ENCODE measurements at places on chromosomes 4 and X.

DNA sequence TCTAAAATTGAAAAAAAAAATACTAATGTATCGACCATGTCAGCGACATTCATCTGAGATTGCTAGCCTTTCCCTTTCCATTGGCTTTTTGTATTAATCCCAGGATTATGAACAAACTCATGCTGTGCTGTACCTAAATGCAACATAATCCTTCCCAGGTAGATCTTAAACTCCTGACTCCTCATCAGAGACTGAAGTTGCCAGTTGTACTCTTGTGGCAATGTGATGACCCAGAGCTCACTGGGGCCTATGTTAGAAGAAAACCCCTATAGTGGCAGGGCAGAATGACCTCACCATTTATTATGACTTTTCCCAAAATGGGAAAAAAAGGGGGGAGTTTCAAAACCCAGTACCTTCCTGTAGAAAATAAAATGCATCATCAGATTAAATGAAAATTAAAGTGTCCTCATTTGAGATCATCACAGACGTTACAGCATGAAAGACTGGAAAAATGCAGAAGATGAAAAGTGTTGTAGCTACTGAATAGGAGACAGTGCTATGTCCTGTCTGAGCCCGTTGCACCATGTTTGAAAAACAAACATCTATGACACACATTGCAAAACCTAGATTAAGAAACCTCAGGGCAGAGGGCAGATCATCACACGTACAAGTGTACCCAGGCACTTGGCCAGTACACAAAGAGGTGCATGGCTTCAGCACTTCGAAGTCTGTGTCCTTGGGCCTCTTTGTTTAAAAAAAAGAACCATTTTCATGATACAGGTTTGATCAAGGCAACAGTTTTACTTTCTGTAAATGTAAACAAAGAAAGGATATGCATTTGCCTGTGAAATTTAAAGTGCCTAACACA, 6.8 kb upstream of the ACSL4 start:
- H3K36me3 ChIP-seq, result no peaks in the 10 kb centered on the region
- no peaks in the 10 kb centered on the region for H3K4me1 ChIP-seq
- no peak overlapping the region for H3K4me3 ChIP-seq
- no peaks in the 10 kb centered on the region for H3K27me3 ChIP-seq
- H3K27ac ChIP-seq, result no peak overlapping the region

DNA sequence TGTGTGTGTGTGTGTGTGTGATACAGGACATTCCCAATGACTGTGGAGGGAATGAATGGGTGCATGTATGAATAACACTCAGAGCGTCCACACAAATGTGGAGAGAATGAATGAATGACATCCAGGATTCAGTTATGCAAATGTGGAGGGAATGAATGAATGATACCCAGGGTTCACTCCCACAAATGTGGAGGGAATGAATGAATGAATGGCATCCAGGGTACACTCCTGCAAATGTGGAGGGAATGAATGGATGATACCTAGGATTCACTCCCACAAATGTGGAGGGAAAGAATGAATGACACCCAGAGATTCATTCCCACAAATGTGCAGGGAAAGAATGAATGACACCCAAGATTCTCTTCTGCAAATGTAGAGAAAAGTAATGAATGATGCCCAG, 36.0 kb upstream of the ASMTL start:
- H3K27ac ChIP-seq, result peak overlapping the region; percentile 73
- no peak overlapping the region for H3K4me3 ChIP-seq
- no peak for DNase-seq
- H3K27me3 ChIP-seq, result no peaks in the 10 kb centered on the region

GRCh38 chr4:98908182-98908581, 20.8 kb downstream of the EIF4E start:
- H3K27me3 ChIP-seq, result no peaks in the 10 kb centered on the region
- H3K4me1 ChIP-seq, result peaks cover 34% of the 10 kb centered on the region
- peaks cover 5% of the 10 kb centered on the region for H3K36me3 ChIP-seq
- H3K4me3 ChIP-seq, result no peak overlapping the region
- H3K27ac ChIP-seq, result no peak overlapping the region
- no peak for DNase-seq

DNA sequence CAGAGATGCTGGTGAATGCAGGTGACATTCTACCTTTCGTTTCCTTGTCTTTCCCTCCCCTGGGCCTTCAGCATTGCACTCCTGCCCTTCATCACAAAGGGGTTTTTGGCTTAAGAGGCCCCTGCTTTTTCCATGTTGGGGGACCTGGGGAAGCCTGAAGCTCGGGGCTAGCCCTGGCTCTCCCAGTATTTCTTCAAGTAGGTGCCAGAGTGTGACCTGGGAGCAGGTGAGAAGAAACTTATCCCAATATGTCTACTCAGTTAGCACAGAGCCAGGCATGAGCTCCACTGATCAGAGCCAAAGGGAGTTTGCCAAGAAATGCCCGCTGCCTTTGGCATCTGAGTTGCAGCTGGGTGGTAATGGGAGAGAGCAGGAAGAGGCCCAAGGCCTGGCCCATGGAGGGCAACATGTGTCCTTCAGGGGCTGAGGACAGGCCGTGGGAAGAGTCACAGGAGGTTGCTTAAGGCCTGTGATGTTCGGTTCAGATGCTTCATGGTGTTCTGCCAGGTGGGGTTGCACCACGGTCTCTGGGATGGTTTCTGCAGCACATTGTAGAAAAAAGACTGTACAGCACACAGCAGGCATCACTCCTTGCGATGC, 7.6 kb downstream of the PRRG3 start:
- H3K27me3 ChIP-seq, result no peaks in the 10 kb centered on the region
- no peaks in the 10 kb centered on the region for H3K4me1 ChIP-seq
- H3K27ac ChIP-seq, result no peak overlapping the region
- no peaks in the 10 kb centered on the region for H3K36me3 ChIP-seq
- no peak overlapping the region for H3K4me3 ChIP-seq

- H3K27me3 ChIP-seq, result no peaks in the 10 kb centered on the region
- H3K4me3 ChIP-seq, result no peak overlapping the region
- no peak overlapping the region for H3K27ac ChIP-seq
- peaks cover 7% of the 10 kb centered on the region for H3K36me3 ChIP-seq
- no peak for DNase-seq
These were observed 17.2 kb downstream of the AFAP1 start for GRCh38 chr4:7922466-7922865.

- H3K4me1 ChIP-seq, result peaks cover 2% of the 10 kb centered on the region
- no peaks in the 10 kb centered on the region for H3K36me3 ChIP-seq
- no peak overlapping the region for H3K27ac ChIP-seq
- H3K4me3 ChIP-seq, result no peak overlapping the region
These were observed 89.8 kb upstream of the S100G start for GRCh38 chrX:16560173-16560572.

GRCh38 chr4:67632492-67632891, 68.5 kb downstream of the UBA6 start:
- DNase-seq, result no peak
- H3K36me3 ChIP-seq, result peaks cover 71% of the 10 kb centered on the region
- no peak overlapping the region for H3K4me3 ChIP-seq
- no peaks in the 10 kb centered on the region for H3K4me1 ChIP-seq
- no peak overlapping the region for H3K27ac ChIP-seq

DNA sequence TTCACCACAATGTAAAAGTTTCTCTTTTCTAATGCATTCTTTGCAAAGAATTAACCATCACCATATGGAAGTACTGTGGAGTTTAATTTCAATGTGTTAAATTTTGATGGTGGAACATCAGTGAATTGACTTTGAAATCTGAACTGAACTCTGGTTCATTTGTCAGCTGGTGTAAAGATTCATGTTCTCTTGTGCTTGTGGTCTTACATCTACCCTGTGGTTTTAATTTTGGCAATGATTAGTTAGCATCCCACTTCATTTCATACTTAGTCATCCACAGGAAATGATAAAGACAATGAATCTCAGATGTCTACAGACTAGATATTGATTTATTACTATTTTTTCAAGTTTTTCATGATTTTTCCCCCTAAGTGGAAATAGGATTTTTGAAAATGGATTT, 77.8 kb downstream of the GRID2 start:
- no peaks in the 10 kb centered on the region for H3K4me1 ChIP-seq
- H3K36me3 ChIP-seq, result no peaks in the 10 kb centered on the region
- H3K27ac ChIP-seq, result no peak overlapping the region
- no peak for DNase-seq

DNA sequence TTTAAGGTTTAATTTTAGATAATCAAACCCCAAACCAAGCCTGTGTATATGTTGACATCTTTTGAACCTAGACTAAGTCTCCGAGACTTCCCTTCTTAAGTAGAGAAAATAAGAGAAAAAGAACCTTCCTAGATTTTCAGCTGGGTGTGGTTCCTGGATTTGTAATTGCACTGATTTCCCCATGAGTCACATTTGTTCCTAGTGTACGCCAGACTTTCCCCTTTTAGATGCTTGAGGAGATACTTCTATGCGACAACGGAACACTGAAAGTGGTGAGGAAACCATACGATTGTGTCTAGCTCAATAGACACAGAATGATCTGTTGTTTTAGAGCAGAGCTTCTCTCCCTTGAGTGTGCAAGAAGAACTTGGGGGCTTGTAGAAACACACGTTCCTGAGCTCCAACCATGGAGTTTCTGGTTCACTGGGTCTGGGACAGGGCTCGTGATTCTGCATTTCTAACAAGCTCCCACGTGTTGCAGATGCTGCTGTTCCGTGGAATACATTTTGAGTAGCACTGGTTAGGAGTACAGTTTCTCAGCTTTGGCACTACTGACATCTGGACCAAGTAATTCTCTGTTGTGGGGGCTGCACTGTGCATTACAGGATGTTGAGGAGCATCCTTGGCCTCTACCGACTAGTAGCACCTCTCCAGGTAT, 87.1 kb downstream of the AMELX start:
- H3K27ac ChIP-seq, result no peak overlapping the region
- no peak overlapping the region for H3K4me3 ChIP-seq
- no peak for DNase-seq
- H3K27me3 ChIP-seq, result no peaks in the 10 kb centered on the region

GRCh38 chr4:19936476-19936875, 315.2 kb upstream of the SLIT2 start:
- no peak for DNase-seq
- H3K27me3 ChIP-seq, result no peaks in the 10 kb centered on the region
- H3K4me1 ChIP-seq, result no peaks in the 10 kb centered on the region
- no peaks in the 10 kb centered on the region for H3K36me3 ChIP-seq

GRCh38 chrX:112670977-112671376, 8.8 kb downstream of the LHFPL1 start:
- no peak overlapping the region for H3K4me3 ChIP-seq
- no peaks in the 10 kb centered on the region for H3K4me1 ChIP-seq
- no peaks in the 10 kb centered on the region for H3K36me3 ChIP-seq

GRCh38 chr4:152708796-152709195, 29.0 kb upstream of the TMEM154 start:
- no peaks in the 10 kb centered on the region for H3K36me3 ChIP-seq
- no peaks in the 10 kb centered on the region for H3K4me1 ChIP-seq
- no peaks in the 10 kb centered on the region for H3K27me3 ChIP-seq
- DNase-seq, result no peak
- no peak overlapping the region for H3K27ac ChIP-seq

- DNase-seq, result no peak
- H3K27ac ChIP-seq, result no peak overlapping the region
- H3K36me3 ChIP-seq, result no peaks in the 10 kb centered on the region
These were observed 104.8 kb downstream of the SYTL5 start for GRCh38 chrX:38111196-38111595.

GRCh38 chr4:107755841-107756356, 35.9 kb upstream of the PAPSS1 start:
- H3K27ac ChIP-seq, result no peak overlapping the region
- H3K4me3 ChIP-seq, result no peak overlapping the region
- peaks cover 11% of the 10 kb centered on the region for H3K27me3 ChIP-seq
- DNase-seq, result no peak
- no peaks in the 10 kb centered on the region for H3K36me3 ChIP-seq

DNA sequence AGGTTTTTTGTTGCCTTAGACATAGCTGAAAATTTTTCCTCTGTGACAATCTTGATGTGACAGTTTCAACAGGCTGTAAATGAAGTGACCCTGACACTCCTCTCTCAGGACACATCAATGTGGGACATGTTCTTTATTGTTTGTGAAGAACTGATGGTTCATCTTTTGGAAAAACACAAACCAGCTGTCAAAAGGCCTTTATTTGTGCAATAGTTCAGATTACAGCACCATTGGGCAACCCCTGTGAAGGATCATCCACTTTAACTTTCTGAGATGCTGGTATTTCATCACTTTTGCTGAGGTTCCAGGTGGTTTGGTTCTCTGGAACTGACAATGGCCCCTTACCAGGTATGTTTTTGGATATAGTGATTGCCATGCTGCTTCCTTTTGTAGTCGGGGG, 40.3 kb downstream of the OSTC start:
- H3K27me3 ChIP-seq, result peaks cover 11% of the 10 kb centered on the region
- no peak overlapping the region for H3K4me3 ChIP-seq
- DNase-seq, result no peak

GRCh38 chr4:37464373-37465128, 220.0 kb downstream of the NWD2 start:
- peaks cover 22% of the 10 kb centered on the region for H3K27me3 ChIP-seq
- no peak overlapping the region for H3K27ac ChIP-seq

- no peak overlapping the region for H3K4me3 ChIP-seq
- no peak for DNase-seq
- no peak overlapping the region for H3K27ac ChIP-seq
- H3K36me3 ChIP-seq, result no peaks in the 10 kb centered on the region
- no peaks in the 10 kb centered on the region for H3K4me1 ChIP-seq
These were observed 281.4 kb downstream of the RAB28 start for GRCh38 chr4:13202701-13203100.

DNA sequence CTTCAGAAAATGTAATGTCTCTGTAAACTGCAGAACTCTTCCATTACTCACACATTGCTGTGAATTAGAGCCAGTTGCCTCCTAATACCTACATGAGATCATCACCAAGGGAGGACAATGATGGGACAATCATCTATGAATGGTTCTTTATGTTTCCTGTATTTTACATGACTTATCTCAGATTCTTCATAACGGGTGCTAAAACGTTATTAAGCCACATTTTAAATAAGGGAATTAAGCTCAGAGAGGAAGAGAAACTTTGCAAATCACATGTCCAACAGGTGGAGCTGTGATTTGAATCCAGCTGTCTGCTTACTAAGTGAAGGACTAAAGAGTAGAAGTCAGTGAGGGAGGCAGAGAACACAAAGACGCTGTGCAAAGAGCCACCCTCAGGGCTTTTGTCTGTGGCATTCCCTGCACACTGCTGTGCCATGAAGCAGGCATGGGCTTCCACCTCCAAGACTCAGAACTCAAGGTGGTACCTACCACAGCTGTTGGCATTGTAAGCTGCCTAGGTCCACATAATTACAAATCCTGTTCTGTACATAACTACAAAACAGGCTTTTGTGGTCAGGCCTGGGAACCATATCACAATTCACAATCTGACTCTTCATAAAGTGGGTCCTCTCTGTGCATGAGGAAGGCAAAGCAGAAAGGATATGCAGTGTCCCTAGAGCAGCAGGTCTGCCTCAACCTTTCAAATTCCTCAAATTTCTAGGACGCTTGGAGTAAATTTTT, 12.8 kb downstream of the TBC1D9 start:
- peaks cover 11% of the 10 kb centered on the region for H3K27me3 ChIP-seq
- H3K4me3 ChIP-seq, result no peak overlapping the region
- H3K36me3 ChIP-seq, result no peaks in the 10 kb centered on the region
- DNase-seq, result no peak

GRCh38 chr4:84917086-84917821, 49.2 kb downstream of the WDFY3 start:
- H3K36me3 ChIP-seq, result no peaks in the 10 kb centered on the region
- no peaks in the 10 kb centered on the region for H3K4me1 ChIP-seq
- no peak for DNase-seq
- H3K27ac ChIP-seq, result no peak overlapping the region
- H3K4me3 ChIP-seq, result no peak overlapping the region
- H3K27me3 ChIP-seq, result no peaks in the 10 kb centered on the region

Data from effector memory CD8-positive, alpha-beta T cell (primary cell).